Activated T-helper 1 cell treated with anti-CD3 and anti-CD28 coated beads, Interleukin-12 subunit alpha, Interleukin-12 subunit beta, Interleukin-2, Interleukin-4 antibody, amounts not matched to agents 30 ng/mL and 10 ng/mL and 1 ng/mL, durations not matched to agents 14 hours and 24 hours and 36 hours (primary cell): ENCODE measurements at places on chromosomes 7 and 10.

- no peak overlapping the region for H3K4me3 ChIP-seq
- no peaks in the 10 kb centered on the region for H3K4me1 ChIP-seq
- H3K27ac ChIP-seq, result no peak overlapping the region
- H3K27me3 ChIP-seq, result no peaks in the 10 kb centered on the region
Observed at GRCh38 chr7:138127996-138128395, 51.7 kb downstream of the AKR1D1 start.

DNA sequence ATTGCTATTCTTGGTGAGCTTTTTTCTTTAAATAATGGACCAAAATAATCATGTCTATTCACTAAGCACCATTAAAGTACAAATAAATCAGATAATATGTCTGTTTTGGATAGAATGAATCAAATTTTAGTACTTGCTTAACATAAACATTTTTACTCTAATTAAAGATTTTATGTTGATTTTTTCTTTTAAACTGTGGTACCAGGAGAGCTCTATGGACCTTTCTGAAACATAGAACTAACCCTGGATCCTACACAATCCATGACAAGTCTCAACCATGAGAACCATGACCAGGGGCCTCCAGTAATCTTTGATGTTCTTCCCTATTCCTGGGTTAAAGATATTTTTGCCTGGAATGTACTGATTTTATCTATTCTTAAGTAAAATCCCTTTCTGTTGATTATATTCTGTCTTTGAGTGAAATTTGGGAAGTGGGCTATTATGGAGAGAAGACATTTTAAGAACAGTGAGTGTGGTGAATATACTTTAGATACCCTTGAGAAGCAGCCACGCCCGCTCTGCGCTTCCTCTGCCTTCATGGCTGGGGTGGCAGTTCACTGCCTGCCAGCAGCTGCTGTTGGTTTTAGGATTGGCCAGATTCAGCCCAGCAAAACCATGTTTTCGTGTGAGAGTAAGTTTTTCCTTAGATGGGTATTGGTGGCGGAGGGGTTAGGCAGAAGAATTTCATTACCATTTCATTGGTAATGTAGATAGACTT, 42.2 kb upstream of the BHLHA15 start:
- no peak overlapping the region for H3K4me3 ChIP-seq
- no peak overlapping the region for H3K27ac ChIP-seq
- H3K27me3 ChIP-seq, result no peaks in the 10 kb centered on the region
- H3K4me1 ChIP-seq, result no peaks in the 10 kb centered on the region

DNA sequence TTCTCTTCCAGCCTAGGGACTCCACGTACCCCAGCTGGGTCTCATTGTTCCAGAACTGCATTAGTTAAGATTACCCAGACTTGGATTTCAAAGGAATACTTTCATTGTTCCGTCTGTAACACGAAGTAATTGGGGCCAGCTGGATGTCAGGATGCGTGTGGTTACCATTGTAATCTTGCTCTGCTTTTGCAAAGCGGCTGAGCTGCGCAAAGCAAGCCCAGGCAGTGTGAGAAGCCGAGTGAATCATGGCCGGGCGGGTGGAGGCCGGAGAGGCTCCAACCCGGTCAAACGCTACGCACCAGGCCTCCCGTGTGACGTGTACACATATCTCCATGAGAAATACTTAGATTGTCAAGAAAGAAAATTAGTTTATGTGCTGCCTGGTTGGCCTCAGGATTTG, 21.0 kb downstream of the LRRC17 start:
- no peaks in the 10 kb centered on the region for H3K36me3 ChIP-seq
- no peak overlapping the region for H3K4me3 ChIP-seq
- H3K4me1 ChIP-seq, result no peaks in the 10 kb centered on the region
- peaks cover 7% of the 10 kb centered on the region for H3K27me3 ChIP-seq

- H3K27ac ChIP-seq, result no peak overlapping the region
- H3K36me3 ChIP-seq, result no peaks in the 10 kb centered on the region
- H3K27me3 ChIP-seq, result no peaks in the 10 kb centered on the region
- H3K4me3 ChIP-seq, result no peak overlapping the region
- no peak for DNase-seq
- H3K4me1 ChIP-seq, result no peaks in the 10 kb centered on the region
Observed at GRCh38 chr7:145339319-145339718, 503.5 kb upstream of the TPK1 start.

DNA sequence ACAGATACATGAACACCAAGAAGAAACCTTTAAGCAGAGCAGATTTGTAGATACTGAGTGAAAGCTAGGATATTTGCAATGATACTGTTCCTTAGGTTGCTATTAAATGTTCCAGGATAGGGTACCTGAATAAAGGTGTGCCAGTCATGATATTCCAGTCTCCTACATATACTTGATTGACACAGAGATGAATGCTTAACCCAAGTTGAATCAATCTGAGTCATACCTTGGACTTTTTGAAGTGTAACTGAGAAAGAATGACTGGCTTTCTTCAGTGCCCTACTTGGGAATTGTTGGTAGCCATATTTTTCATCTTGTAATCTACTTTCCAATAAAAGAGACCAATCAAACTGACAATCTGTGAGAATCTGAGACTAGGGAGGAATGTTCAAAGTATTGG, 805.7 kb upstream of the GHITM start:
- H3K4me3 ChIP-seq, result no peak overlapping the region
- no peak for DNase-seq
- no peak overlapping the region for H3K27ac ChIP-seq

GRCh38 chr10:86226781-86227201, 139.8 kb downstream of the GRID1 start:
- H3K4me1 ChIP-seq, result no peaks in the 10 kb centered on the region
- H3K4me3 ChIP-seq, result no peak overlapping the region
- no peaks in the 10 kb centered on the region for H3K36me3 ChIP-seq
- no peak for DNase-seq

- H3K4me3 ChIP-seq, result no peak overlapping the region
- no peaks in the 10 kb centered on the region for H3K27me3 ChIP-seq
- no peak for DNase-seq
Observed at GRCh38 chr10:67784474-67784873, 53.5 kb downstream of the DNAJC12 start.

DNA sequence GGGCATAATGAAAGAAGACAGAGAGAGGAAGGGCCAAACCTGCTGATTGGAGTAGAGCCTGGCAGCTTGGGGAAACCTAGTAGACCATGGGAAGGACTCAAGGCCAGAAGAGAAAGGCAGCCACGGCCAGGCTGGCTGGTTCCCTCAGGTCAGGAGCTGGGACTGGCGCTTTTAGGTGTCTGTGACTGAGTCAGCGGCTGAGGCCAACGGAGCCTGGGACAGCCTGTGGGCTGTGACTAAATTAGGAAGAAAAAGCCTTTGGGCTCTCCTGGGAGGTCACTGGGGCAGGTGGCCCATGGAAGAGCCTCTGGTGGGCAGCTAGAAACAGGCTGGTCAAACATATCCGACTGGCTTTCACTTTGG, 108.9 kb upstream of the PDCD4 start:
- no peaks in the 10 kb centered on the region for H3K36me3 ChIP-seq
- peaks cover 11% of the 10 kb centered on the region for H3K4me1 ChIP-seq
- H3K4me3 ChIP-seq, result no peak overlapping the region
- DNase-seq, result no peak
- peaks cover 6% of the 10 kb centered on the region for H3K27me3 ChIP-seq
- no peak overlapping the region for H3K27ac ChIP-seq

- H3K27ac ChIP-seq, result no peak overlapping the region
- peaks cover 3% of the 10 kb centered on the region for H3K27me3 ChIP-seq
- H3K4me1 ChIP-seq, result no peaks in the 10 kb centered on the region
- DNase-seq, result no peak
Observed at GRCh38 chr10:125103466-125103865, 56.9 kb downstream of the CTBP2 start.

DNA sequence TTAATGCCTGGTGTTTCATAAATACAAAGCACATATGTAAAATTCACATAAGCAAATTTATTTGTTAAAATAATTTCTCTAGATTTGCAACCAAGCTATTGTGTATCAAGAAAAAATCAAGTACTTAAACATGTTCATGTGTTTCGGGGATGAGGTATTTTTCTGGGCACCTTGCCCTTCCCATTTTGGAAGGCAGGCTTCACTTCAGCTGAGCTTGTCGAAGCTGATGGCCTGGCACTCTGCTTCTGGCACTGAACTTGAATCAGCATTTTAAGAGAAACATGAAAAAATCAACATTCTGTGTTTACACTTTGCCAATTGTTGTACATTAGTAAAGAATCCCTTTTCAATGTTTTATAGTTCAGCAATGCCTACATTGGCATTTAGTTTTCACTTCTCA, 179.1 kb upstream of the STEAP4 start:
- H3K4me3 ChIP-seq, result no peak overlapping the region
- H3K27ac ChIP-seq, result no peak overlapping the region
- H3K36me3 ChIP-seq, result no peaks in the 10 kb centered on the region
- H3K27me3 ChIP-seq, result no peaks in the 10 kb centered on the region

DNA sequence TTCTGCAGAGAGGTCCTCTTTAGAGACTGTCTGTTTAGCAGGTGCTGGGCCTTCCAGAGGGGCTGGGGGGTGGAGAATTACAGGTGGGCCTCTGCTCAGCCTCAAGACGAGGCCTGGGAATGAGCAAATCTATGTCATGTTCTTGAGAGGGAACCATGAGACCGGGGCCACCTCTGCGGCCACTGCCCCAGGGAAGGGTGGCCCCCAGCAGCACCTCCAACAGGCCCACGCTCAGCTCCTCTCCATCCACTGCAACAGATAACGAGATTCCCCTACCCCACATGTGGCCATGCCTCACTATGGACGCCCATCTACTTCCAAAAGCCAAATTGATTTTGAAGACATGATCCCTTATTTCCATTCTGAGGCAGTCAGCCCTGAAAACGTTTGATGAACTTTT, 176.9 kb downstream of the TCERG1L start:
- no peak for DNase-seq
- no peak overlapping the region for H3K27ac ChIP-seq
- H3K4me3 ChIP-seq, result no peak overlapping the region
- H3K36me3 ChIP-seq, result no peaks in the 10 kb centered on the region

DNA sequence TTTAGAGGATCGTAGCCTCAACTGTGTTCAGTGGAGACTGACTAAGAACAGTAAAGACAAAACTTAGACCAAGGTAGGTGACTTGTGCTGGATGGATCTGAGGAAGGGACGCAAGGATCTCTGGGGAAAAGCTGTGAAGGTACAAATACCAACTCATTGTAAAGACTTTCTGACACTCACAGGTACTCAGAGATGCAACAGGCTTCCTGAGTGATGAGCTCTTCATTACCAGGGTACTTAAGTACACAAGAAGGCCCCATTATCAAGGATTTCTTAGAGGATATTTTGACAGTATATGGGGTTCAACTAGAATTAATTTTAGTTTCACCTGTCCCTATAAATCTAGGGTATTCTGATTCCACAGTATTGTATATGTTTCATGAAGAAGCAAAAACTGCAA, 440.7 kb downstream of the PLXDC2 start:
- H3K36me3 ChIP-seq, result no peaks in the 10 kb centered on the region
- no peaks in the 10 kb centered on the region for H3K4me1 ChIP-seq
- no peaks in the 10 kb centered on the region for H3K27me3 ChIP-seq
- no peak for DNase-seq
- no peak overlapping the region for H3K4me3 ChIP-seq

GRCh38 chr10:24726626-24727025, 2.9 kb upstream of the ARHGAP21 start:
- H3K36me3 ChIP-seq, result peaks cover 5% of the 10 kb centered on the region
- peaks cover 2% of the 10 kb centered on the region for H3K27me3 ChIP-seq
- DNase-seq, result no peak
- H3K4me1 ChIP-seq, result peaks cover 16% of the 10 kb centered on the region

GRCh38 chr7:129872054-129872453, 80.7 kb downstream of the UBE2H start:
- H3K27ac ChIP-seq, result no peak overlapping the region
- no peak for DNase-seq
- peaks cover 19% of the 10 kb centered on the region for H3K36me3 ChIP-seq
- peaks cover 7% of the 10 kb centered on the region for H3K4me1 ChIP-seq
- no peaks in the 10 kb centered on the region for H3K27me3 ChIP-seq

GRCh38 chr10:103789771-103790201, 65.6 kb downstream of the SH3PXD2A start:
- H3K4me1 ChIP-seq, result peaks cover 12% of the 10 kb centered on the region
- no peak for DNase-seq
- H3K27ac ChIP-seq, result no peak overlapping the region
- H3K27me3 ChIP-seq, result peaks cover 5% of the 10 kb centered on the region
- no peak overlapping the region for H3K4me3 ChIP-seq
- H3K36me3 ChIP-seq, result no peaks in the 10 kb centered on the region

DNA sequence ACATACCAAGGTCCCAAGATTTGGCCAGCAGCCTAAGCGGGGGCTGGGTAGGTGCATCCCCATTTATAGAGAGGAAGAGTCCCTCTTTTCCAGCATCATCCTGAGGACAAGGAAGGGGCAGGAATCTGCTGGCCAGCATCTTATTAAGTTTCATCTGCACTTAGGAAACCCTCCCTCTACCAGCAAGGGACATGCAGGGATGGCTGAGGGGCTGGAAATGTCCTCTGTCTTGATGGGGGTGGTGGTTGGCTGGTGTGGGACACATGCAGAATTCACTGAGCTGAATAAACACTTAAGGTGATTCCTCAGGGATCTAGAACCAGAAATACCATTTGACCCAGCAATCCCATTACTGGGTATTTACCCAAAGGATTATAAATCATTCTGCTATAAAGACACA, 42.1 kb downstream of the NOD1 start:
- H3K4me3 ChIP-seq, result no peak overlapping the region
- no peak overlapping the region for H3K27ac ChIP-seq
- DNase-seq, result no peak
- no peaks in the 10 kb centered on the region for H3K27me3 ChIP-seq
- peaks cover 23% of the 10 kb centered on the region for H3K36me3 ChIP-seq

DNA sequence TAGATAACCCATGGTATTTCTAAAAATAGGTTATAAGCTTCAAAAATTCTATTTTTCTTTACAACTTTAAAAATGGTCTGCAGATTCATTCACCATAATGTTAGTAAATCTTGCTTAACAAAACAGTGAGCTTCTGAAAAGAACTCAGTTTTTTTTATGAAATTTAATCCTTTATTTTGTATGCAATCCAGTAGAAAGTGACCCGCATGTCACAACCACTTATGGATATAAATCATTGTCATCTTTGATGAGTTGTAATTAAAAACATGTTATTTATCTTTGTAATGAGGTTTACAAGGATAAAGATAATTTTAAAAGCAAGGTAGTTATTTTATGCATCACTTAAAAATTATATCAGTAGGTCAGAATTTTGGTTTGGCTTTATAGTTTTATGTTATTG, 173.5 kb upstream of the SEMA3A start:
- no peaks in the 10 kb centered on the region for H3K4me1 ChIP-seq
- peaks cover 3% of the 10 kb centered on the region for H3K27me3 ChIP-seq
- H3K27ac ChIP-seq, result no peak overlapping the region
- no peak for DNase-seq
- H3K4me3 ChIP-seq, result no peak overlapping the region

DNA sequence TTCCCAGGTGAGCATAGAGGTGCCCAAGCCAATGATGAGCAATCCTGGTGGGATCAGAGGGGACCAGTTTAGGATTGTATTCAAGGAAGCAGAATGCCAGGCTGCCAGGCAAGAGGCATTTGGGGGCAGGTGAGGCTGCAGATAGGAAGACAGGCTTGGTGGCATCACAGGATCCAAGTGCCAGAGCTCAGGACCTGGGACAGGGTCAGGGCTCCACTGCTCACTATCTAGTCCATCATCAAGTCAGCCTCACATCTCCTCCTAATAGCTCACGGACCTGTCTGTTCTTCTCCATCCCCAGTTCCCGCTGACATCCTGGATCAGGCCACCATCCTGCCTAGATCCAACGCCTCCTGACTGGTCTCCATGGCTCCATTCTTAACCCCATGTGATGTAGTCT, 47.6 kb downstream of the CYP26A1 start:
- no peak overlapping the region for H3K4me3 ChIP-seq
- DNase-seq, result no peak
- H3K36me3 ChIP-seq, result no peaks in the 10 kb centered on the region

- no peak for DNase-seq
- no peak overlapping the region for H3K27ac ChIP-seq
- H3K4me3 ChIP-seq, result no peak overlapping the region
- no peaks in the 10 kb centered on the region for H3K27me3 ChIP-seq
- peaks cover 1% of the 10 kb centered on the region for H3K36me3 ChIP-seq
- peaks cover 11% of the 10 kb centered on the region for H3K4me1 ChIP-seq
Observed at GRCh38 chr7:111172564-111173257, 81.8 kb downstream of the LRRN3 start.
